GM19239 (cell line): ENCODE measurements at places on chromosomes 7 and 10.

- DNase-seq = no peak
Observed at GRCh38 chr7:111750878-111751277, 188.6 kb upstream of the IMMP2L start.

DNA sequence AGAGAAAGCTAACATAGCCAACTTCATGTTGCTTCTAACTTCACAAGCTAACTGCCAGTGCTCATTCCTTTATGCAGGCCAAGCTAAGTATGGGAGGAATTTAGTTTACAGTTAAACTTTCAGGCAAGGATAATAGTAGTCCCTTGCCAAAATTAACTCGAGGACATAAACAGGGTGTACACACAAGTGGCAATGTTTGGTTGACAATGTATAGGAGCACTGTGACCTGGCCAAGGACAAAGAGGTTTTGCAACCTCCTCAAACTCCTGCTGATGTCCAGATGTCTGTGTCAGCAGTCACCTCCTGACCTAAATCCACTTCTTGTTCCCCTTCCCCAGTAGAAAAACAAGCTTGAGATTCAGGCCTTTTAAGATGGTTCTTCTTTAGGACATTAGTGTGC lies 494.6 kb upstream of the KLF6 start:
- DNase-seq = no peak

DNA sequence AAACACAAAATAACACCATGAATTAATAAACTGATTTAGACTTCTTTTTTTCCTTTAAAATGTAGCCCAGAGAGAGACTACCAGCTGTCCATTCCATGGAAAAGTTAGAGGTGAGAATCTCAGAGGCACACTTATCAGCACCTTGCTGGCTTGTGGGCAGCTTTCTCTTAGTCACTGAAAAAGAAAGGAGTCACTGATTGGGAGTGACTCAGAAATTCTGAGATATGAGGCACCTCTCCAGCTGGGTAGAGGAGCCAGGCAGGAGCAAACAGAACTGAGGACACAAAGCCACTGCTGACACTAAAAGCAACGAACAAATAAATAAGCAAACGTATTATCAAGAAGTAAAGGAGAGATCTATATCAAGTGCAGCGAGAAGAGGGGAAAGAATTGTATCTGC lies 310.6 kb downstream of the PARD3 start:
- DNase-seq = no peak

- no peak for DNase-seq
Observed at GRCh38 chr7:11970132-11970531, 138.1 kb upstream of the THSD7A start.

- DNase-seq = no peak
Observed at GRCh38 chr10:17199351-17199804, 2.1 kb downstream of the TRDMT1 start.

- DNase-seq = no peak
Observed at GRCh38 chr7:26284995-26285632, 6.5 kb upstream of the SNX10 start.

DNA sequence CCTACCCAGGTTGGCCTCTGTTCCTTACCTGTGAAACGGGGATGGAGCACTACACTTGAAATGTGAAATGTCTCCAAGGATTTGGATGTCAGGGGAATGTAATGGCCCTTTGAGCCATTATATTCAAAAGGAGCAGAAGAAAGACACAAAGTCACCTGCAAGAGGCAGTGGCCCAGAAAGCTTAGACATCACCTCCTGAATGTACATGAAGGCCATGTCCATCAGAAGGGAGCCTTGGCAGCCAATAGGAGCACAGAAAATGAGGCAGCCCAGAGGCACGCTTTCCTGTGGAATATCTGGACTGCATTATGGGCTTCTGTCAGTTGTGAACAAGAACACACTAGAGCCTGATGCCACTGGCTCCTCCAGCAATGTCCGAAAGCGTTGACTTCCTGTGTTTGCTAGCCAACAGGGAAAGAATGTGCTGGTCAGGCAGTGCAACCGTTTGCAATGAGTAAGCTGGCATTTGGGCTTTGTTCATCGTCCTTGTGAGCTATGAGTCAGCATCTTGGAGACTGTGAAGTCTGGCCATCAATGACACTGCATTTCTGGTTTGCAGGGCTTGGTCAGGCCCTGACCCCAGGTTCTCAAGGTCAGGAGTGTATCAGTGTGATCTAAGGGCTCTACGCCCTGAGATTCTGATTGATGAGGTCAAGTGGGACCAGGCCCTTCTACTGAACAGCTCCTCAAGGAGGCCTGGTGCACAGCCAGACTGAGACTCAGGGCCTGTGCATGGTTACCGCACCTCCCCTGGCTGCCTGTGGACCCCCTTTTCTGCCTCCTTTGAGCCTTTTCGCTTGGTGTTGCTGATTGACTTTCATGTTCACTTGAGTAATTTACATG lies 222.4 kb downstream of the RPS24 start:
- DNase-seq = no peak

- no peak for DNase-seq
Observed at GRCh38 chr10:114058297-114058696, 14.6 kb downstream of the ADRB1 start.

DNA sequence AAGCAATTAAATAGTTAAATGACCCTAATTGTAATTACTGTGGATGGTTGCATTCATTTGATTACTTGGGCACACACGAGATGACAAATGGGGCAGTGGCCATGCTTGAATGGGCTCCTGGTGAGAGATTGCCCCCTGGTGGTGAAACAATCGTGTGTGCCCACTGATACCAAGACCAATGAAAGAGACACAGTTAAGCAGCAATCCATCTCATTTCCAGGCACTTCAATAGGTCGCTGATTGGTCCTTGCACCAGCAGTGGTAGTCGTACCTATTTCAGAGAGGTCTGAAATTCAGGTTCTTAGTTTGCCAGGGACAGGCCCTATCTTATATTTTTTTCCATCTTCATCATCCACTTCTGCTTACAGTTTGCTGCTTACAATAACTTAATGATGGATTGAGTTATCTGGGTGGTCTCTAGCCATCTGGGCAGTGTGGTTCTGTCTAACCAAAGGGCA lies 8.3 kb downstream of the PCBD1 start:
- peak; percentile 62 for DNase-seq

DNA sequence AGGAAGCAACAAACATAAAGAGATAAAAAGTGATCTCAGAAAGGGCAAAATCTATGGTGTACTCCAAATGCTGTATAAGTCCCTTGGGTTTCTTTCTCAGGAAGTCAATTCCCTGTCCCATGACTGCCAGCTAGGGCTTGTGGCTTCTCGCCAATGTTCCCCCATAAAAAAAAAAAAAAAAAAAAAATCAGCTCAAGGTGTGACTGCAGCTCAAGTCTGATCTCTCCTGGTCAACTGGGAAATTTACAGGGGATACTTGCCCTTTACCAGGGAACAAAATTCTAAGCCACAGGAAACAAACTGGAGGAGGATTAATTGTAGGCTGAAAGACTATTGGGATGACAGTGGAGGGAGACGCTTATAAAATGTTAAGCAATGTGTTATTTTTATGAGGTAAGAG lies 76.0 kb downstream of the PCGF5 start:
- DNase-seq = no peak

DNA sequence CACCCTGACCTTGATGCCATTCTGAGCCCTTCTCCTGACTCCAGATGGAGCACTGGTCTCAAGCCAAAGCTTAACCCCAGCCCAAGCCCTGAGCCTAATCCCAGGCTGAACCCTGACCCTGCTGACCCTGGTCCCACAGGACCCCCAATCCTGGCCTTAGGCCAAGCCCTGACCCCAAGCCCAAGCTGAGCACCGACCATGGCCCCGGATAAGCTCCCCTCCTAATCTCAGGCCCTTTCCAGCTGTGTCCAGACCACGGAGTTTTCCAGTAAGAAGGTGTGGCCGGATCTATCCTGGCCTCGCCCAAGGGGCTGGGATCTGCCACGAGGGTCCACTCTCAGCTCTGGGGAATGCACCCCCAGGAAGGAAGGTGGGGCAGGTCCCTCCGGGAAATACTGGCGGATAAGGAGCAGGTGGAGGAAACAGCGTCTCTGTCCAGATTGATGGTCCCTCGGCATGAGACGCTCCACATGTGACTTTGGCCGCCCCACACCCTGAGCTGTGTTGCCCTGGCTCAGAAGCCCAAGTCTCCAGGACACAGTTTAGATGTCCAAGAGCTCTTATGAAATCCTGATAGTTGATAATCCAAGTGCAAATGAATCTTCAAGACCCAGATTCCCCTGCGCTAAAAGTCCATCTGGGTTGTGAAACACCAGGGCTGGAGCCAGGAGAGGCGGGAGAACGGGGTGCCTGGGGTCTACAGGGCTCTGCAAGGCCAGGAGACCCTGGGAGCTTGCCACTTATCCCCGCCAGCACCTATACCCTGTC lies 10.4 kb downstream of the ELN start:
- DNase-seq = no peak

- no peak for DNase-seq
Observed at GRCh38 chr7:40721342-40721949, 586.6 kb downstream of the SUGCT start.

GRCh38 chr10:17708821-17709220 lies 43.2 kb upstream of the TMEM236 start:
- DNase-seq = no peak

DNA sequence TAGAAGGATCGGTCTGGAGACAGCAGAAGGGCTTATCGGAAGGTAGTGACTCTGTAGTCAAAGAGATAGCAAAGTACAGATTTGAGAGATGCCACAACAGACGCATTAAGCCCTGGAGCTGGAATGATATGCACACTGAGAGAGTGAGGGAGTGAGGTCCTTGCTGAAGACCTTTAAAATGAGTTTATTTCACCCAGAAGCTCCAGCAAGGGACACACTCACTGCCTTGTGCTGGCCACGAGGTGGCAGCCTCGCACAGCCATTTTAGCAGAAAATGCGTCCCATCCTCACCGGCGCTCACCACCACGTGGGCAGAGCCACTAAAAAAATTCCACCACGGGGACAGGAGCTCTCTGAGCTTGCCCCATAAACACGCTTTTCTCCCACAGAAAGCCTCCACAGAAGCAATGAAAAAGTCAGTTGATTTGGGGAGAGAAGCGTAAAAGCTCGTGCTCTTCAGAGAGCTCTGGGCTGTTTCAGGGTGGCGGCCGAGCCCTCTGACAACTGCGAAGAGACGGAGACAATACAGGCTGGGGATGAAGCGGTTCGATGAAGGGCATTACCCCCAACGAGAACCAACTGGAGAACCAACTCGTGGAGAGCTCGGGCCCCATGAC lies 163.0 kb upstream of the KLF14 start:
- peak; percentile 40 for DNase-seq

DNA sequence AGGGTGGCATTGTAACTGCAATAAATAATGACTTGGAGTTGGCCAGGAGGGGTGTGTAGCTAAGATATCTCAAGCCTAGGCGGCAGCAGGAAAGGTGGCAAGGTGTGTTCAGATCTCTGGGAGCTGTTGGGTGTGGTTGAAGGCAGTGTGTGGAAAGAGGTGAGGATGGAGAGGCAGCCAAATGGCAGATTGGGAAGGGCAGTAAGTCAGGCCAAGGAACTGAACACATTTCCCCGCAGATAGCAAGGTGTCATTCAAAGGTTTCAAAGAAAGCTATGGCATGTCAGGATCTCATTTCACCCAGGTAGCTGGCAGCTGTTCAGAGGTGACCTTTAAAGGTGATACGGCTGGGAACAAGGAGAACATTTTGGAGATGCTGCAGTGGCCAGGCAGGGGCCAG lies 586.0 kb upstream of the MGMT start:
- no peak for DNase-seq

DNA sequence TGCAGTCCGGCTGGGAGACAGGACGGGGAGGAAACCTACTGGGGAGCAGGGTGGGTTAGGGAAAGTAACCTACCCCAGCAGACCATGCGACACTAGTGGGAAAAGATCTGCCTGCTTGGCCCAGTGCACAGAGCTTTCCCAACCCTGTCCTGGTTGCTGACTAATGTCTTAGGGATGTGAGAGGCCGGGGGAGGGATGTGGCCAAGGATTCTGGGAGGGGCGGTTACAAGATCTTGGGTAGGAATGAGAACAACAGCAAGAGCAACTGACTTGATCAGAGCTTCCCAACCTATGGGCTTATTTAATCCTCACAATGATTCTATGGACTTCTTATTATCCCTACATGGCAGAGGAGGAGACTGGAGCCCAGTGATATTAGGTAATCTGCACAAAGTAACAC lies 24.0 kb upstream of the EIF5AL1 start:
- no peak for DNase-seq

DNA sequence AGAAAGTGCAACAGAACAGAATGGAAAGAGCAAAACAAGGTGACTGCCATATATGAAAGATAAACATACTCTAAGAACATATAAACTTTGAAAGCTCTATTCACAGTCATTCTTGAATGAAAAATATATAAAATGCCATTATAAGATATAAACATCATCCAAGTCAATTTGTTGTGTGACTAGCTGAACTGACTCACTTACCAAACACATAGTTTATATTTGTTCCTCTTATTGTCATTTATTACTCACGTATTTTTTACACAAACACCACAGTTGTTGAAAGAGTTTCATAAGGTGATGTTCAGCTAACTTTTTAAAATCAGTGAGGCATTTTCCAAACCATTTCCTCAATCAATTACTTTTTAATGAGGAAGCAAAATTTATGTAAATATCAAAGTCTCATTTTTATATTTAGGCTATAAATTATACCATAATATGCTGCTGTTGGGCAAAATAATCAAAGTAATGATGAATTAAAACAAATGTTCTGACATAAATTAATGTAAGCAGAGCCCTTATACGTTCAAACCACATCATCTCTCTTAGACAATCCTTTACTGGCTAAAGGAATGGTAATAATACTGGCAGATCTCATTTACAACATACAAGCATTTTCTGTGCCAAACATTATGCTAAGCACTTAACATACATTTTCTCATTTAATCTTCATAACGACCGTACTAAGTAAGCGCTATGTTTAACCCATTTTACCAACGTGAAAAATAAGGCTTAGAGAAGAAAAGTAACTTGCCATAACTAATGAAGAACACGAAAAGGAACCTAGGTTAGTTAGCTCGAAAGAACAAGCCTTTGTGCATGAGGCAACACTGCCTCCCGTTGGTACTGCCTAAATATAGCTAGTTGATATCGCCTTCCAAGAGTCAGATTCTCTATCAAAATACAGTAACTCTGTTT lies 7.3 kb downstream of the LRRN3 start:
- no peak for DNase-seq
